ENCODE measurements at places on chromosomes 5 and 9.

DNA sequence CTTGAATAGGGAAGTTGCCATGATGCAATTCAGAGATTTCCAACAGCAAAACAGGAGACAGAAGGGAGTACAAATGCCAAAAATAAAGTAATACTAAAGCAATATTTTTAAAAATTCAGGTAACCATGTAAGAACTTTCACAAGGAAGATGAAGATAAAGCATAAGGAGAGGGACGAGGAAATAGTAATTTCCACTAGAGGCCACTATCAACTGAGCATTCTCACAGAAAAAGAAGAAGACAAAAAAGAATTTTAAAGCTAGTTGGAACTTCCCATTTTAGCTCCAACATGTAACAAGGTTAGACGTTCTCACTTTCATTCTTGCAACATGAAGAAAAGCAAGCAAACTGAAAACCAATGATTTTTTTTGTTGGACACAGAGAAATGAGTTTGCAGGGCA is 779.9 kb upstream of the CDH6 start:
- DNase-seq, result no peak

DNA sequence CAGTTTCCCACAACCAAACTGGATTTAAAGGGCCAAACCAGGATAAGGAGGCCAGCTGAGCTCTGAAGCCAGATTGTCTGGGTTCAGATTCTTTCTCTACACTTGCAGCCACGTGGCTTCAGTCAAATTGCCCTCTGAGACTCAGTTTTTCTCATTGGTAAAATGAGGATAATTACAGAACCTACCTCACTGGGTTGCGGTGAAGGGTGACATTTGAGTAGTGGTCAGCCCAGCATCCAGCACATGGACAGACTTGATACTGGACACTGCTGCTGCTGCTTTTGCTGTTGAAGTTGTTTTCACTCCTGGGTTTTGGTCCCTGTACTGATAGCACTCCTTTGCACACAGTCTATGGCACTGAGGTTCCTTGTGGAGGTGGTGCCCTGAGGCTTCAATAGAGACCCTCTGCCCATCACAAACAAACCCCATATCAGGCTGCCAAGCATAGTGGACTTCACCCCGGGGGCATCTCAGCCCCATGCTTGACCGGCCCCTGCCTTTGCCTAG is 25.7 kb upstream of the CDKN2AIPNL start:
- DNase-seq, result no peak

DNA sequence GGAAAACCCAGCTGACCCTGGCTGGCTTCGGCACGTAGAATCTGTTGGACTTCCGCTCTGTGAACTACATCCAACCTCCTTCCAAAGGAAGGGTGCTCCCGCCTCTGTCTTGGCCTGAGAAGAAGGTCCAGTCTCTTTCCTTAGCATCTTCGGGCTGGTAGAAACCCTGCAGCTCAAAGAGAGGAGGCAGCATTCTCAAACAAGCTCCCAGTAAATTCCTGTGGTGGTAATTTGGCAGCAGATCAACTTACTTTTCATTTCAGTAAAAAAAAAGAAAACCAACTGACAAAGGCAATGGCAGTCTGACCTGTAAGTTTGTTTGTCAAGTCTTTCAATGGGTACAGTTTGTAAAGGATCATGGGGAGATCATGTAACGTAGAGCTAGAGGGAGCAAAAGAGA is 176.7 kb downstream of the MED10 start:
- DNase-seq, result no peak

DNA sequence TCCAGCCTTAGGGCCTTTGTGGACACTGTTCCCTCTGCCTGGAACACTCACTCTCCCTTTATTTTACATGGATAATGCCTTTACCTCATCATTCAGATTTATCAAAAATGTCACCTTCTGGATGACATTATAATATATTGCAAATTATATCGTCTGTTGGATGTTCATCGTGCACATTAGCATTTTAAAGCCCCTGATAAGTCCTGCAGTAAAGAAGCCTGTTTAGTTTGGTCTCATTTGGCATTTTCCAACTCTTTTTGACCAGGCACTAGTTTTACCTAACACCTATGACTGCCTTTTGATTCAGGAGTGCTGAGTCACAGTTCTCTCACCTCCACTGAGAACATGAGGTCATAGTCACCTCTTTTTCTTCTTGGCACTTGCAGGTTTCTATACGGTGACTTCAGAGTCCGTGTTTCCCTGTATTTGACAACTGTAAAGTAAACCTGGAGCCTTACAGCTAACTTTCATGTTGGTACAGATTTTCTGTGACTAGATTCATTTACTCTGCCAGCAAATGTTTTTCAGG is 57.7 kb upstream of the STC2 start:
- DNase-seq, result no peak

GRCh38 chr5:147661541-147661940 is 121.0 kb downstream of the JAKMIP2 start:
- DNase-seq, result peak; percentile 7

- DNase-seq, result peak; percentile 78
Observed at GRCh38 chr9:96875461-96876142, 21.3 kb upstream of the ZNF782 start.

DNA sequence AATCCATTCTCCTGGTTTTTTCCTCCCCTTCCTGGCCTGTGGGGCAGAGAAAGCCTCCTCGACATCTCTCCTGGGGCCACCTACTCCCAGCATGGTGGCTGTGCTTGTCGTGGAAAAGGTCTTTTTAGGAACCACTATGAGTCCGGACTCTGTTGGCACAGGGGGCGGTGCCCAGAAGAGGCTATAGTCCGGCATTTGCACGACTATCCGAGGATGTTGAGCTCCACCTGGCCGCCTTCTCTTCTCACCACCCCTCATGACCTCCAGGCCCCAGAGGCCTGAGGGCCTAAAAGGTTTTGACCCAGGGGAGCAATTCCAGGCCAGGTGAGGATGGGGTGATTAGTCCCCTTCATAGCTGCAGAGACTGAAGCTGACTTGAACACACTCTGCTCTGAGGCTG is 14.1 kb downstream of the CSF2 start:
- DNase-seq, result no peak

- no peak for DNase-seq
Observed at GRCh38 chr5:178995341-178995690, 196 bp upstream of the GRM6 start.

DNA sequence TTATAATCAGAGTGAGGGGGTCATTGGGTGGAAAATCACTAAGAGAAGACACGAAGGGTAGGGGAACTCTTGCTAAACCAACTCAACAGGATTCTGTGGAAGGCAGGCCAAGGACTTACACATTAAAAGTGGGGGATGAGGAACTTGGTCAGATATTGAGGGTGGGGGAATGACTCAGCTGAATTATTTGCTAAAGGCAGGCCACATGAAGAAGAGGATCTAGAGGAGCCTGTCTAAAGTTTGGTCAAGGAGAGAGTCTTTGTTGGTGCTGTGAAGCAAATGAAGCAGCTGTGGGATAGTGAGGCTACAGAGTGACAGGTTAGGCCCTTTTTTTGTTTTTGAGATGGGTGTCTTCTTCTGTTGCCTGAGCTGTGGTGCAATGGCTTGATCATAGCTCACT is 63.9 kb upstream of the SPRY4 start:
- DNase-seq, result no peak

- no peak for DNase-seq
Observed at GRCh38 chr5:87007737-87008136, 259.9 kb upstream of the RASA1 start.

DNA sequence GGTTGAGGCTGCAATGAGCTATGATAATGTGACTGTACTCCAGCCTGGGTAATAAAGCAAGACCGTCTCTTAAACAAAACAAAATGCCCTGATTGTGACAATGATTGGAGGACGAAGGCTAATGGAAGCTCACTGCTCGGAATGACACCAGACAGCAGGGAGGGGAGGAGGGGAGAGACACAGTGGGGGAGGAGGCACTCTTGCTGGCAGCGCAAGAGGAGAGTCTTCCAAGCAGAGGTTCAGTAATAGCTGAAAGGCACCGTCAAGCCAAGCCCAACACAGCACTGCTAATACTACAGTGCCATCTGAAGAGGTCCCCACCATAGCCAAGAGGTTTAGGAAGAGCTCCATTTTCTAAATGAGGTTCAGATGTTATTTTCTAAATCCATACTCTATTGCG is 102.3 kb downstream of the GLDC start:
- no peak for DNase-seq

- no peak for DNase-seq
Observed at GRCh38 chr5:150901446-150901845, 3.3 kb downstream of the ZNF300 start.

DNA sequence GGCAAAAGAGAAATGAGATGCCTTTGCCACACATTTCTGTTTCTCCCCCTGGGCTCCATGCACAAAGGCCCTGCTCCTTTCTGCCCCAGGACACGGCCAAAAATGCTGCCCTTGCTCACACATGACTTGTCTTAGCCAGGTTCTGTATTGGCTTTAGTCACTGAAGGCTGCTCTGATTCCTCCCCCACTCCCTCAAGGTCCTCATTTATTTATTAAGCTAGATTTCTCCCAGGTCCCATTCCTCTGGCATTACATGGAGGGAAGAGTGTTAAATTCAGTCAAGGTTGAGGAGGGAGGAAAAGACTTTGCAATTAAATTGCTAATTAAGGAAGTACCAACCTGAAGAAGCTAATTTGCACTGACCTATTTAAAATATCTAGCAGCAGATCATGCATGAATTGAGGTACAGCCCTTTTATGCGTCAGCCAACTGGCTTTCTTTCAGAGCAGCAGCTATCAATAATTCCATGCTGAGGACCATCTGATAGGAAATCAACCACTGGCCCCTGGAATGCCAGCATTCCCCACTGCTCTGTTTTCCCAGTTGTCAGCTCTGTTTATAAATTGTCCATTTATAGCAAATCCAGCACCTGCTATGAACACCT is 81.2 kb upstream of the MAP3K1 start:
- DNase-seq, result no peak

- DNase-seq, result no peak
Observed at GRCh38 chr9:96858018-96858573, 3.8 kb upstream of the ZNF782 start.

- no peak for DNase-seq
Observed at GRCh38 chr9:113659740-113660139, 196.2 kb downstream of the RGS3 start.

GRCh38 chr9:93254061-93254481 is 70.1 kb downstream of the WNK2 start:
- DNase-seq, result no peak

- DNase-seq, result no peak
Observed at GRCh38 chr9:128414461-128414860, 6.2 kb upstream of the CERCAM start.

DNA sequence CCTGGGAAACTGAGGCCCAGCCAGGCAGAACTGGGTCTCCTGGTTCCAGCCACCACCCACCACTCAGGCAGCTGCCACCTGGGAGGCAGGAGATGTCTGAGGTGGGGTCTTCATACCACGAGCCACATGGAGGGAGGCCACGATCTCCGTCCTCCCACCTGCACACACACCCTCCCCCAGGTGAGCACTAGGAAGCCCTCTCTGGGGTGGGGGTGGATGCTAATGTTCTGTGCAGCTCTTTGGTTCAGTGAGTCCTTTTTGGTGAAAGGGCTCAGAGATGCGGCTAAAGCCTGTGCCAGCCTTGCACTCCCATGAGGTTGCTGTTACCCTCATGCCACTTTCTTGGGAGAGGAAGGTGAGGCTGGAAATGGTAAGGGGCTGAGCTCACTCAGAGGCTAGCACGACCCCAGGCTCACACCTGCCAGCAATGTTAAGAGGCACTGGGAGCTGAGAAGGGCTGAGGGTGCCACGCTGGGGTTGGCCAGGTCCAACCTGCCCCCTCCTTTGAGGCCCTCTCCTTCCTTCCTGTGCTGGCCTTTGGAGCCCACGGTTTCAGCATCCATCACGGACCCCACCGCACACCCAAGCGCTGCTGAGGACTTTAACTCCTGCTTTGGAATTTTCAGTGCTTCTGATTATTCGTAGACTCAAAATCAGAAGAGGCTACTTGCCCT is 26.6 kb upstream of the OBP2B start:
- DNase-seq, result no peak

DNA sequence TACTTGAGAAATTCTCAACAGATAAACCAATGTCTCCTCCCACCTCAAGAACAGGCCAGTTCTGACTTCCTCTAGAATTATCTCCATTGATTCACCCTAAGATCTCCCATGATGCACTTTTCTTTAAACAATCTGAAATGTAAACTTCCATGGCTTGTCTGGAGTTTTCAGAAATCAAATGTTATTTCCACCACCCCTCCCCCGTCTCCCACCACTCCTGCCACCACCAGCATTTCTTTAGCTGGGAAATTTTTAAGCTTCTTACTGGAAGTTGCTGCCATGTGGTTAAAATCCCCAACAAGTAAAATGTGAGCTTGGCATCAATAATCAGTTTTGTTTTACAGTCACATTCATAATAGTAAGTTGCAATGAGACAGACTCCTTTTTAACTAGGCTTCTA is 32.8 kb upstream of the BASP1 start:
- no peak for DNase-seq

DNA sequence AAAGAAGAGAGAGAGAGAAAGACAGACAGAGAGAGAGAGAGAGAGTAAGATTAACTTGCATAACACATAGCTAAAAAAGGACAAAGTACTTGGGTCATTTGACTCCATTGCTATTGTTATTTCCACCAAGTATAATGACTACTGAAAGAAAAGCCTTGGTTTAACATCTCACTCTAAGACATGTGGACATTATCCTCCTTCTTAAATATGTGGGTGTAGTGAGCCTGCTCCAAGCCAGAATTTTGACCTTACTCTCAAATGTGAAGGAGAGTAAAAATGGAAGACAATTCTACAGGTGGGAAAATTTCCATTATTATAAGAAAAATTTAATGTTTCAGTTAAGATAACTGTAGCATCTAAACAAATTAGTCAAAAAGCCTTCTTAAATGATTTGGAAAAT is 8.5 kb upstream of the MARCOL start:
- no peak for DNase-seq

- no peak for DNase-seq
Observed at GRCh38 chr9:110967196-110967595, 71.1 kb downstream of the LPAR1 start.

DNA sequence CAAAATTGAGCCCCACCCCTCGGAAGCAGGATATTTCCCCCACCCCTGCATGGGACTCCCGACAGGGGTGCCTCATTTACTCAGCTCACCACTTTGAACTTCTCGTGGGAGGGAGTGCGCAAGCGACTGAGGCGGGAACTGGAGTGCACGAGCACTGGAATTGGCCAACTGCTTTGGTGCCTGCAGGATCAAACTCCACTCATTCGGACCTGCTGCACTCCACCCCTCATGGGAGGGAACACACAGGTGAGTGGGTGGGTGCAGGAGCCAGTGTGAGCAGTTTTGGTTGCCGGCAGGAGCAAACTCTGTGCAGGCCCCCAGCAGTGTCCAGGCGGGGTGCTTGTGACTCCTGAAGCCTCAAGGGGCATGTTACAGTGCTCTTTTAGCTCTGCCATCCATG is 301.2 kb downstream of the TUSC1 start:
- no peak for DNase-seq

GRCh38 chr5:39072925-39073766 is 1.1 kb downstream of the RICTOR start:
- DNase-seq, result no peak

DNA sequence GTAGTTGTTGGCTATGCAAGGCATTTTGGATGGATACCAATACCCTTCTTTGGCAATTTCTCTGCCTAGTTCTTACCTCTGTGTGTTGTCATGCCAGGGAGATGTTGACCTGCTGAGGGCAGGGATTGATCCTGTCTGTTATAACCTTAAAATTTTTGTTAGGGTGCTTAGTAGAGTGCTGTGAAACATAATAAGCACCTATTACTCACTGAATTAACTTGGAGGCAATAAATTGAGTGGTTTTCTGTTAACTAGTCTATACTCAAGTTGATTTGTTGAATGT is 177.2 kb downstream of the ARHGAP26 start:
- no peak for DNase-seq

GRCh38 chr9:99079542-99079941 is 25.4 kb upstream of the TGFBR1 start:
- DNase-seq, result no peak

- DNase-seq, result no peak
Observed at GRCh38 chr5:2710910-2711309, 40.6 kb downstream of the IRX2 start.
